ENCODE measurements at places on chromosomes 4 and X.

DNA sequence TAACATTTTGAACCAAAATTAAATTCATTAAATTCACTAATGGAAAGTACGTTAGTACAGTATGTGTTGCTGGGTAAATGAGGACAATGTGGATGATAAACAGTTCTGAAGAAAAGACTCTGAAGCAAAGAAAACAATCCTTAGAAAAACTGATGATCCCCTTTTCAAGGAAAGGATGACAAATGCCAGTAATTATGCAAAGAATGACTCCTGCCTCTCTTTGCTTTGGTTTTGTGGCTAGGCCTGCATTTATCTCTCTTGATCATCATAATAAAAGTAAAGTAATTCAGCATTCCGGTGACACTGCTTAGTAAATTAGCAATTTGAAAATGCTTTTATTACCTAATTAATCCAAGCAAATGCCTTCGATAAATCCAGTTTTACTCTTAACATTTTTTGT is 652.2 kb upstream of the DIPK2B start:
- no peak for DNase-seq

DNA sequence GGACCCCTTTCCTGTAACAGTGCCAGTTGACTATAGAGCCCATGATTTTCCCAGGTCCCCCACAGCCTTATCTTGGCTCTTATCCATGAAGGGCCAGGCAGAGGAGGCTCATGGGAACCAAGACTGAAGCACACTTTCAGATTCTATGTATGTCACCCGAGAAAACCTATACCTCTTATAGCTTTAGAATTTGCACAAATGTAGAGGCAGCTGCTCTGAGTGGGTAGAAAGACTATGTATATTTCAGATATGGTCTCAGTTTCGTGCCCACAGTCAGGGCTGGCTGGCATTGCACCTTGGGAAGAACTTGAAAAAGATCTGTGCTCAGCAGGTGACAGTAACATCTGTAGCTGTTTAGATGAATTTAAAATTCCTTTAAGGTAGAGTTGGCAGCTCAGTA is 8.3 kb upstream of the LNX1 start:
- DNase-seq, result no peak

GRCh38 chr4:43547561-43547960 is 655.0 kb downstream of the GRXCR1 start:
- DNase-seq, result no peak

- no peak for DNase-seq
Measured at GRCh38 chrX:100700809-100701208, 31.1 kb downstream of the SYTL4 start.

DNA sequence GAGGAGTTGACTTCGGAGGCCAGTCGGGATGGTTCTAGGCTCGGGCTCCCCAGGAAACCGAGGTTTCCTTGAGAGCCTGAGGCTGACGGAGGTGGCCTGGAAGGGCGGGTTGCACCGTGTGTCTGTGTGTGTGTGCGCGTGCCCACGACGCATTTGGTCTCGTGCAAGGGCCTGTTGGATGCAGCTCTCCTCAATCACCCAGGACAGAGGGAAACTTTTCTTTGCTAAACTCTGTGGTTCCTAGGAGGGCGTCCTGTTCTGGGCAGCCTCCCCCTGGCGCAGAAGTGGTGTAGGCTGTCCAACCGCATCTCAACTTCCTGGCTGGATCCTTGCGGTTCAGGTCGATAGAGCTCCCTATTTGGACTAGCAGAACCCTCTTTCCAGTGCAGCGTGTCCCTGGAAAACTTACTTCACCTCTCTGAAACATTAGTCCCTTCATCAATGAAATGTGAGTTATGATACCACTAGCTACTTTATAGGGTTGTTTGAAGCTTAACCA is 973 bp downstream of the STK32B start:
- peak; percentile 30 for DNase-seq

GRCh38 chr4:172035562-172035961 is 222.4 kb downstream of the GALNTL6 start:
- no peak for DNase-seq

DNA sequence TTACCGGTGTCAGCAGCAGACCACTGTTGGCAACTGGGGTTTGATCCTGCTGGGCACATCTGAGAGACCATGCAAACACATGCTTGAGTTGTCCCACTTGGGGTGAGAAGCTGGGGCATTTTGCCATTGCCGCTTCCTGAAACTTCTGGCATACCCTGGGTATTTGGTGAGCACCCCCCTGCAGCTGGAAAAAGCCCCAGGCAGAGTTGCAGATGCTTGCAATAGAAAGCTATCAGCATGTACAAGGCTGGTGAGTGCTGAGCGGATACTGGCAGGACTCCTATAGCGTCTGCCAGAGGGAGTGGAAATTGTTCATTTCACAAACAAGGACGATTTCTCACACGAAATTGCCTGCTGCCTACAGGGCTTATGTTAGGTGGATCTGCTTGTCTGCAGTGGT is 32.3 kb downstream of the SUPT20HL1 start:
- DNase-seq, result no peak

- no peak for DNase-seq
Measured at GRCh38 chr4:54499308-54500074, 158.3 kb upstream of the KIT start.

- no peak for DNase-seq
Measured at GRCh38 chr4:16187455-16187854, 38.8 kb downstream of the TAPT1 start.

DNA sequence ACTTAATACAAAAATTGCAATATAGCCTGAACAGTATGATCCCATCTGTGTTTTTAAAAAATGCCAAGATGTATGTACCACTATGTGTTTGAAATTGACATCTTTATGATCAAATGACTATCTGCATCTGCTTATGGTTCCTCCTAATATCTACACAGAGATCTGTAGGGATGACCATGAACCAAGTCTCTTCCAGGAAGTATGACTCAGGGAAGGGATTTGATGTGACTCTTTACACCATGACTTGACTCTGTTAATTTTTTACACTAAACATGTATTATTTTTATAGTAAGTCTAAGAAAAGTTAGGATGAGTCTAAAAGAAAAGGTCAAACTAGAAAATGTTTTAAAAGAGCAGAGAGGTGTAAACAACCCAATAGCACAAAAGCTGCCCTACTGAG is 164.0 kb downstream of the SH3KBP1 start:
- no peak for DNase-seq

GRCh38 chrX:44747969-44748368 is 95.9 kb upstream of the DUSP21 start:
- no peak for DNase-seq

DNA sequence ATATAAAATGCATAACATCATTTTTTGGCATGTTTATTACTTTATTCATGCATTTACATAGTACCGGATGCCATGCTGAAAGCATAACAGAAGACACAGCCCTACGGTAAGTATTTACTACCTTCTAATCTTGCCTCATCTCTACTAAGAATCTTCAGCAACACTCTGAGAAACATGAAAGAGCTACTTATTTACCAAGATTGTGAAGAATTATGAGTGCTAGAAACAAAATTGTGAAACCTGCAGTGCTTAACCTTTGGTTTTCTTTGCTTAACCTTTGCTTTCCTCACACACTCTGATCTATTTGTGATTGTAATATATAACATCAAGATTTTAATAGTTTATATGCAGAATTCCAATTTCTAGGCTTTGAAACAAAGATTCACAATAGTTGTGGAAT is 7.4 kb downstream of the ANTXR2 start:
- no peak for DNase-seq

DNA sequence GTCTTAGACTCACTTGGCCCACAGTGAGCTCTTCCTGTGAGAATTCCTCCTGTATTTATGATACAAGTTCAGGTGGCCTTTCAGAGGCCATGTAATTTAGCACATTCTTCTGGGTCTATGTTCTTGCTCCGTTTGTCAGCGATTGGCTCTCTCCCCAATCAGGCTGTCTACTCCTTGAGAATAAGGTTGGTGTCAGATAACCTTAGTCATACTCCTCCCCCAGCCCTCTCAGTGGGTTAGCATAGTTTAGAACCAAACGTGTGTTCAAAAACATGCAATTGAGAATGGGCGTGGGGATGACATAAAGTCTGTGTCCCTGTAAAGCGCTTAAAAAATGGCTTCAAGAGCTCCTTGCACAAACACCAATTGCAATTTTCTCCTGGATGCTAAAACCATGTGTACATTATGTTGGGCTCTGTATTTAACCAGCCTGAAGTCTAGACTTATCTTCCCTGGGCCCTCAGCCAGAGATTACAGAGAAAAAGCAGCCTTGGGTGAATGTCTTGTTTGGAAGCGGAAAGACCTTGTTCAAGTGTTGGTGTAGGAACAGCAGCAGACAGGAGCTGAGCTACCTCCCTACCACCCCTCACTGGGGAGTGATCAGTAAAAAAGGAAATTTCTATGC is 9.9 kb upstream of the CT47C1 start:
- no peak for DNase-seq

- no peak for DNase-seq
Measured at GRCh38 chrX:151543706-151544105, 19.8 kb upstream of the PASD1 start.

- DNase-seq, result no peak
Measured at GRCh38 chr4:158450741-158451140, 70.9 kb upstream of the RXFP1 start.

- DNase-seq, result no peak
Measured at GRCh38 chr4:53614591-53614990, 23.3 kb upstream of the LNX1 start.

DNA sequence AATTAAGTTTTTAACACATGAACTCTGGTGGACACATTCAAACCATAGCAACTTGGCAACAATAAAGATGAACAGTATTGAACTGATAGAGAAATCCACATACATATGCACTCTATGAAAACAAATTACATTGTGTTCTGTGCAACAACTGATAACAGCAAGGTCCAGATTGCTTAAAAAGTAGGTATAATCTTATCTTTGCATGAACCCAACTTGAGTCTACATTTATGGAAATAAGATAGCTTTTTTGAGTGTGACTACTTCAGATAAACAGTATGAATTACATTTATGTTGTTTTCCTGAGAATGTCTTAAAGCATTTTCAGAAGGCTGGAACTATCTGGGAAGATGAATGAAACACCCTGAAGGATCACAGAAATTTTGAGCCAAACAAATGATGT is 212.6 kb upstream of the GK2 start:
- DNase-seq, result no peak

DNA sequence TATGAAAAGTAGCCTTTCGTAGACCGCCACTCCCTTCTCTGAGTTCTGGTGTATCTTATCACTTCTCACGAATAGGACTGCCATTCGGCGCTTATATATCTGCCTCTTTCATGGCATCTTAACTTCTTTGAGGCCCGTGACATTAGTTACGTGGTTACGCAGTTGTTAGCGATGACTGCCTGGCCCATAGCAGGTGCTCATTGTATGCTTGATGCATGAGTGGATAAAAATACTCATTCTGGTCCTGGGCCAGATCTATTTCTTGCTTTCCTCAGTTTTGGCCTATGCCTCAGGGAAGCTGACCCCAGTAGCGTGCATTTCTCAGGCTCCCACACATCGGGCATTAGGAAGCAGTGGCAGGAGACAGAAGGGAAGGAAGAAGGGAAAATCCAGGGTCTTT is 60.7 kb upstream of the PITX2 start:
- no peak for DNase-seq

DNA sequence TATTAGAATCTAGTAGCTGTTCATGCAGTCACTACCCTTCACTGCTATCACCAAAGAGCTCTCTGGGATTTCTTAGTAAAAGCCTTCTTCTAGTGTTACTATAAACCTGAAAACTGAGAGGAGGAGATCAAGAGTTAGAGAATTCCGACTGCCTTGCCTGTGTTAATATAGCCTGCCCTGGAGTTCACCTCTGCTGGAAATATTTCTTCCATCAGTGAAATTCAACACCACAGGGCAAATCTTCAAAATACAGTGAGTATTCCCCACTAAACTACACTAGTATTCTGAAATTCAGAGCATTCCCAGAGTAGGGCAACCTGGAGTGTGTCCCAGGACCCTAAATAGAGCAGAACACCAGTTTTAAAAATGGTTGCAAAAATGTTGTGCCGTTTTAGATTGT is 301.1 kb downstream of the ARHGAP24 start:
- no peak for DNase-seq

DNA sequence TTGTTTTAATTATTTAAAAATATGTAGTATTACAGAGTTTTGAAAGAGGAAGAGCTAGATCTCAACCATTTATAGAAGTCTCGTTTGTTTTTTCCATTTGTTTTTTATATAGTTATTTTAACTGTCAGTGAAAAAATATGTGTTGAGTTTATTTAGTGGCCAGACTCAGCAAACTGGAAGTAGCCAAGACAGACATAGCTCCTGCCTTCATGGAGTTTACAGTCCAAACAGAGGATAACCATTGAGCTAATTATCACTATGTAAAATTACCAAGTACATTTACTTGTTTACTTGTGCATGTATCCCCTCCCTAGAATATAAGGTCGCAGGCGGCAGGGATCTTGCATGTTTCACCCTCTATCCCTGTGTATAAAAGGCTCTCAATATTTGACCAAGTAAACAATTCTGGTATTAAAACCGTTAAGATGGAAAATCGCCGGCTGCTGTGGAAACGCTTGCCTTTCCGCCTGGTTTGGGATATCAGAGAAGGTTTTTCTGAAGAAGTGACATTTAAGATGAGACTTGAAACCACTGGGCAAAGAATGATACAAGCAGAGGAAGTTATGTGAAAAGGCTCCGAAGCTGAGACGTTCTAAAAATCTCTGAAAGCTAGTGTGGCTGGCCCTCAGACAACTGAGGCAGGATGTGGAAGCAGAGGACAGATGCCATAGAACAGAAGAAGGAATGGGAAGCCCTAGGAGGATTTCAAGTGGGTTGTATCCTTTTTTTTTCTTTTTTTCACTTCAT is 1.3 kb upstream of the CCNI start:
- DNase-seq, result no peak

DNA sequence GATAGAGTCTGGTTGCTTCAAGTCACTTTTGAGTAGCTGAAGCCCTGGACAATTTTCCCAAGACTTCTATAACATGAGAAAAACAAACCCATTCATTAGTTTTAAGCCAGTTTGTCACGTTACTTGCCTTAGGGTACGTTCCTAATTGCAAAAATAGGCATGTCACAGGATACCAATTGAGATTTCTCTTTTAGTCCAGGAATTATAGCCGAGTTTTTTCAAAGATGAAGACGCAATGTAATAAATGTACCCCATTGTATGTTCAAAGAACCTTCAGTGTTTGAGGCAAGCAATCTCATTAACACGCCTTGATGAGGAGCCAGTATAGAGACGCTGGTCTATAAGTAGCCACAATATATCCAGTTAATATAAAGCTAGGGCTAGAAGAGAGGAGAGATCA is 534.2 kb downstream of the INPP4B start:
- DNase-seq, result no peak

Data from GM13976 (cell line).